GM18507 (cell line): ENCODE measurements at places on chromosomes 1 and 21.

- DNase-seq, result no peak
Measured at GRCh38 chr1:247962911-247963588, 2.0 kb upstream of the OR2AK2 start.

- no peak for DNase-seq
Measured at GRCh38 chr1:8004803-8005573, 21.1 kb downstream of the ERRFI1 start.

- DNase-seq, result no peak
Measured at GRCh38 chr1:53878492-53879105, 11.0 kb downstream of the YIPF1 start.

DNA sequence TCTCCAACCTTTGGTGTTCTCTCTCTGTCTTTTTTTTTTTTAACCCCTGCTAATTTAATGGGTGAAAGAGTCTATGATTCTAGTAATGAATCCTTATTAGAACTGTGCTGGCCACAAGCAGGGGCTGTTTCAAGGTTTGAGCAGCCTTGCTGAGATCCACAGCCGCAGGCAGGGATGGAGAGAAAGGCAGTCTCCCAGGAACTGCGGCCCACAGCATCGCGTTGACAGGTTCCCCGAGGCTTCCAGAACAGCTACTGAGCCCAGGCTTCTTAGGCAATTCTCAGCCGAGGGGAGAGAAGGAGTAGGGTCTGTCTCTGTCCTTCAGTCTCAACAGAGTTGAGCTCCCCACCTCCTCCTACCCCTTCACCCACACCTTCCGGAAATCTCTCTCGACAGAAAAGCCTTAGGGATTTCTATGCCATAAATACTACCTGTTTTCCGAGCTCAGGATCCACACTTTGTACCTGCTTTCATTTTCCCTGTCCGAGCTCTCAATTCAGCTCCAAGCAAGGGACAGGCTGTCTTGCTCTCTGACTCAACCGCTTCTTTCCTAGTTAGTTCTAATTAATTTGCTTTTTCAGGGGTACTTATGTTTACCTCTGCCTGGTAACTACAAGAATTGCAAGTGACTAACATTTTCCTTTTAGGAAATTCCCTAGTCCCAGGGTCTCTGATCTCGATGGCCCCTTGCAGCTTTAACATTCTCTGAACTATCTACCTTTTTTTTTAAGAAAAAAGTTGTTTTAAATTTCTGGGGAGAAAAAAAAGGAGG, 6.7 kb upstream of the CASZ1 start:
- no peak for DNase-seq

GRCh38 chr1:154626456-154627256, 18.7 kb upstream of the ADAR start:
- no peak for DNase-seq
